ENCODE measurements at places on chromosomes 2 and 18.

DNA sequence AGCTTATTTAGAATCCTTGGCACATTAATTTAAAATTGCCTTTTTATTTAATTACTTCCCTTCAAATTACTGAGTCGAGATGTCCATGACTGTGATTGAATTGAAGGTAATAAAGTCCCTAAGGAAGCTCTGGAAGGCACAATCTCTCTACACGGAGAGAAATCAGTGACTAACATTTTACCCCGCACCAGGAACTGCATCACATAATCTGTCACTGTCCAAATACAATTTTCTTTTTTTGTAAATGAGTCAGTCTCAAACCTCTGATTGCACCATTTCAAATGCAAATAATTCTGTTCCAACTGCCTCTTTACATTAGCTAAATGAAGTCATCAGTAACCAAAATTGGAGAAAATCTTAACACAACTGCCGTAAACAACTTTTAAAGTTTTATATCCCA, 311.9 kb downstream of the CCDC178 start:
- no peak for DNase-seq

DNA sequence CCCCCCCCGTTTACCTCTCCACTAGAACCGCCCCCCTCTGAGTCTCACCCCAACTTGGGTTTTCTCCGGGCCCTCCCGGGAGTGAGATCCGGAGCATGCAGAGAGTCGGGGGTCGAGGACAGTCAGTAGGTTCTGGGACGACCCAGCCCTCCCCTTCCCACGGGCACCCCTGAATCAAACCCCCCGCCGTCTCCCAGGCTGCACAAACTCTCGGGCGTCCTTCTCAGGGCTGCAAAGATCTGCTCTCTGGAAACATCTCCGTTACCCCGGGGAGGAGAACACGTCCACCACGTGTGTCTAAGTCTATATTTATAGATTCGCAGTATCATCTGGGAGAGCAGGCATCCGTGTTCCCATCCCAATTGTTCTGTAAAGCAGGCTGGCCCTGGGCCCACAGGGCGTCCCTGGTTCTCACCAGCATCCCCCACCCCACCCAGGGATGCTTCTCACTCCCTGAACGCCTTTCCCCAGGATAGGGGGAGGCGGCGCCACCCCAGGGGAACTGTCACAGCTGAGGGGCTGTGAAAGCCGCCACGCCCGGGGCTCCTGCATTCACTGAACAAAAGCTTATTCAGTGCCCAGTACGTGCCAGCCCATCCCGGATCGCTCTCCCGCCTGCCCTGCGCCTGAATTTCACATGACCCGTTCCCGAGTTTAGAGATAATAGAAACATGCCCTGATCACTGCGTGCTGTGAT, 765 bp upstream of the DIPK1C start:
- DNase-seq = no peak

DNA sequence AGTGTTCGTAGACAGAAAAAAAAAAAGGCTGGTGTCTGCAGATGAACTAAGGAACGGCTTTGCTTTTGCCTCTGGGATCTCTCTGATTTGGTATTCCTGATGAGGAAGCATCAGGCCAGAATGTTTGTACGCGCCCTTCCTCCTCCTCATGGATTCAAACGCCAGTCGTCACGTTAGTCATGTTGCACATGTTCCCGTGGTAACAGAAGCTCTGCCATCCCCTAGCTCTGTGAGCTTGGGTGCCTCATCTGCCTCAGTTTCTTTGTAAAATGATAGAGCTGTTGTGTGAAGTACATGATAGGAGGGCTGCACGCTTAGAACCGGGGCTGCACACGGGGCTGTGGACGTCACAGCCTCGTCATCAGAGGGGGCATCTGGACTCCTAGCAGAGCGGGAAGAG, 47.0 kb downstream of the TSHZ1 start:
- no peak for DNase-seq

DNA sequence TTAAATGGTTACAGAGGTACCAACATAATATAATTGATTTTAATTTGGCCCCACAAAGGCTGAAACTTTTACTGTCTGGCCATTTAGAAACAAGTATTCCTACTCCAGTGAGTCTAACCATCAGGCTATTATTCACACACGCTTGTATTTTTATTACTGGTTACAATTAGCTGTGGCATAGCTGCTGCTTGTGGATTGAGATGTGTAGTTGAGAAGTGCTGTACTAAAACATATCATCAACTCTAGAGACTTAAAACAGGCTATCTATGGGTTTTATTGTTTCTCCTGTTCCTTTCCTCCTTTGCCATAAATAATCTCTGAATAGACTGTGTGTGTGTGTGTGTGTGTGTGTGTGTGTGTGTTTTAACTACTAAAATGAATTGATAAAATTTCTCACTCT, 530.2 kb downstream of the CCDC85A start:
- no peak for DNase-seq
